ENCODE measurements at places on chromosomes 11 and 22.

GRCh38 chr11:128604723-128605122 is 17.4 kb upstream of the ETS1 start:
- no peak for DNase-seq

DNA sequence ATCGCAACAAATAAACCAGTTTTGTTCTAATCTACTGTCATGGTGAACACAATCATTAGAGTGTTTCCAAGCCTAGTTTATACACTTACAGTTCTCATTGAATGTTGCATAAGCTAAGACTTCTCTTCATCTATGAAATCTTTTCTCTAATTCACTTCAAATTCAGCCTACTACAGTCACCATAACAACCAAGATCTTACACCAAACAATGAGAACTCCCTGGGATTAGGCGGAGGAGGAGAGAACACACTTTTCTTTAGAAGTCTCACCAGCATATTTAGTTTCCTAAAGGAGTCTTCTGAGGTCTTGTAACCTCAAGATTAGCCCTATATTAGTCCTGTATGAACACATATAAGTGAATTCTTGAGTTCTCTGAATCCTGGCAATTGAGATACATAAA is 1889.7 kb downstream of the LRRC4C start:
- DNase-seq: no peak

- DNase-seq: no peak
Measured at GRCh38 chr11:75558939-75559843, 2.9 kb upstream of the SERPINH1 start.

DNA sequence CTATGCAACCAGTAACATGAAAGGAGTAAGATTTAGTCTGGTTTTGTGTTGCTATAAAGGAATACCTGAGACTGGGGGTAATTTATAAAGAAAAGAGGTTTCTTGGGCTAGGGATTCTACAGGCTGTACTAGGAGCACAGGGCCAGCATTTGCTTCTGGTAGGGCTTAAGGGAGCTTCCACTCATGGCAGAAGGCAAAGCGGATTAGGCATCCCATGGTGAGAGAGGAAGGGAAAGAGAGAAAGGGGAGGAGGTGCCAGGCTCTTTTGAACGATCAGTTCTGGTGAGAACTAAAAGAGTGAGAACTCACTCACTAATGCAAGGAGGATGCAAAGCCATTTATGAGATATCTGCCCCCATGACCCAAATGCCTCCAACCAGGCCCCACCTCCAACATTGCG is 283.2 kb downstream of the OPCML start:
- DNase-seq: no peak

GRCh38 chr11:130689222-130689908 is 226.9 kb downstream of the SNX19 start:
- DNase-seq: no peak

DNA sequence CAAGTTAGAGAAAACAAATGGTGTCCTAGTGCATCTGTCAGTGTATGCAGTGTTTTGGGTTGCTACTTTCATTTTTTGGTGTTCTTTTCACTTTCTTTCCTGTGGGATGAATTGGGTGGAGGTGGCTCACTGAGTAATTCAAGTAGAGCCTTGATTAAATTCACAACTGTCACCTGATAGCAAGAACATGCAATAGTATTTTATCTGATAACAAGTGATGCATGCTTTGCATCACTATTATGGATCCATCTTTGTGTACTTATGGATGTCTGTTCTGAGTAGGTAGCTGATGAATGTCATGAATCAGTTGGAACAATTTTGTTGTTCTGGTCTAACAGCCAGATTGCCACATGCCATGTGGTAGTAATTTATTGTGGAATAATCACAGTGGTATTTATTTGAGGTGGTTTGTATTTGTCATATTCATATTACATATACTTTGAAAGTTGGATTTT is 87.5 kb downstream of the DDX10 start:
- DNase-seq: no peak

DNA sequence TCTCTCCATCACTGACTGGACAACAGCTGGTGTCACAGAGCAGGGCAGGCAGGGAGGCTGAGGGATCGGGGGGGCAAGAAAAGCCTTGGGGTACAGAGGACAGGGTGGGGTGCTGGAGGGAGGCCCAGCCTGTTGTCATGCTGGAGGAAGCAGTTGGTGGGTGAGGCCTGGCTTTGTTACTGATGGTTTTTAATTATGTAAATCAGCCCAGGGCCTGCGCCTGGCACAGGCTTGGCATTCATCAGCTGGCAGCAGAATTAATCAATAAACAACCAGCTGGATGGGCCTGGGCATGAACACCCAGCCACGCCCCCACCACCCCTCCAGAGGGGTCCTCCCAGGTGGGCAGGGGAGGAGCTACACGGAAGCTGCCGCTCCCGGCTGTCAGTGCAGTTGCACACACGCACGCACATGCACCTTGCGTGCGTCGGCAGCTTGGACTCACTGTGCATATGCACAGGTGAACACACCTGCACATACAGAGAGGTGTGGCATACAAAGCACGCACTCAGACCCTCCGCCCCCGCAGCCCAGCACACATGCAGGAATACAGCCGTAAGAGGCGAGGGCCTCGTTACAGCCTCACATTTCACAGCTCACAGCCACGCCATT is 21.3 kb upstream of the ELFN2 start:
- DNase-seq: no peak

- no peak for DNase-seq
Measured at GRCh38 chr22:40050258-40050657, 55.5 kb downstream of the FAM83F start.

GRCh38 chr11:85749884-85750283 is 61.1 kb downstream of the SYTL2 start:
- DNase-seq: no peak

DNA sequence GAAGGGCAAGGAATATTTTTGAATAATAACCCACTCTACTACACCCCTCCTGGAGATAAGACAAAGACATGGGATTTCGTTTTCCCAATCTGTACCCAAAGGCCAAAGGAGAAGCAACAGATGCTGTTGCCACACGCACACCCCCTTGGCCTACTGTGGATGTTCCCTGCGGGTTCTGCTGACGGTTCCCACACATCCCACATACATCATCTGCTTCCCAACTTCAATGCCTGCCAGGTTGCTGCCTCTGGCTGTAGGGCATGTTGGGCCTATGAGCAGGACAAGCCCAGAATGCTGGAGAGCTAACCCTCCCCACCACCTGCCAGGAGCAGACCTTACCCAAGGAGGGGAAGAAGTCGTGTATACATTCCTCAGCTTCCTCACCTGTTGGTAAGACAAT is 13.6 kb upstream of the RBFOX2 start:
- no peak for DNase-seq

- DNase-seq: no peak
Measured at GRCh38 chr11:17443000-17443399, 33.6 kb downstream of the ABCC8 start.

GRCh38 chr22:47695176-47695575 is 932.7 kb downstream of the TBC1D22A start:
- DNase-seq: no peak

- DNase-seq: no peak
Measured at GRCh38 chr22:20107471-20107901, 8.4 kb upstream of the RANBP1 start.

DNA sequence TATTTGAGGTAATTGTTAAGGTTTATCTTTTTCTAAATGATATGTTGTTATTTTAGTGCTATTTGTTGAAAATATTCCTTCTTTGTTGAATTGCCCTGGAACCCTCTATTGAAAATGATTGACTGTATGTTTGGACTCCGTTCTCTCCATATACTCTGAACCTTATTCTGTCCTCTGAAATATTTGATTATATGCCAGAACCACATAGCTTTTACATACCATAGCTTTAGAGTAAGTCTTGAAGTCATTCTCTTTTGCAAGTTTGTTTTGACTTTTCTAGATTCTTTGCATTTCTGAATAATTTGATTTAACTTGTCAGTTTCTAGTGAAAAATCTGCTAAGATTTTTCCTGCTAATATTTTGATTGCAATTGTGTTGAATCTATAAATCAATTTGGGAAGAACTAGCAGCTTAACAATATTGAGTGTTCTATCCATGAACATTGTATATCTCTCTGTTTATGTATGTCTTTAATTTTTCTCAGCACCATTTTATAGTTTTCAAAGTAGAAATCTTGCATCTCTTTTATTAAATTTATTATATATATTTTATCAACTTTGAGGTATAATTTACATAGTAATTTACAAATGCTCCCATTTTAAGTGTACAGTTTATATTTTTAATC is 51.7 kb upstream of the PITPNB start:
- no peak for DNase-seq

DNA sequence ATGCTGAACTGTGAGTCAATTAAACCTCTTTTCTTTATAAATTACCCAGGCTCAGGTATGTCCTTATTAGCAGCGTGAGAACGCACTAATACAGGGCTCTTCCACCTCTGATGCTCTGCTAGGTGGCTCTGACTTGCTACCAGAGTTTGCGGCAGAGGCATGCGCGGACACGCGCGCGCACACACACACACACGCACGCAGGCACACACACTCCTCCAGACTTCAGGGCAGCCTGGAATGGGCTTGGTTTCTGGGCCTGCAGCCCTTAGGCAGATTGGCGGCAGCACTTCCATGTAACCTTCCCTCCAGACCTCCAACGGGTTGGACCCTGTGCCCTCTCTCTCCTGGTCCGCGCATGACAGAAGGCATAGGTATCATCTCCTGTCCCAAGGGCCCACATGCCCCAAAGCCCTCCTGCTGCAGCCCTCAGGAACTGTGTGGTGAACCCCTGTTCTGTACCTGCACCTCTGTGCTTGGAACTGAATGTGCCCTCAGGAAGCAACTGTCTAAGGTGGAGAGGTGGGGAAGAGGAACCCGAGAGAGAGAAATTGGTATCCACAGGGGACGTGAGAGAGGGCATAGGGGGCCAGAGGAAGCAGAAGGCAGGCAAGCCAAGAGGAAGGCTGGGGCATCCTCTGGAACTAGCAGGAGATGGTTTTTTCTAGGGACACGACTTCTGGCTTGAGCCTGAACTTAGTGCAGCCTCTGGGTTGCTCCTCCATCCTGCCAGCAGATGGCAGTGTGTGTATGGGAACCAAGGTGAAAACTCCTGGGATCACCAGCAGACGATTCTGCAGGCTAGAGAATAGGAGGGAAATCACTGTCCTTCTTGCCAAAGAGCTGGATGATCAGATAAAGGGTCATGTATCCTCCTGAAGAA is 23.4 kb upstream of the RIC3 start:
- no peak for DNase-seq

DNA sequence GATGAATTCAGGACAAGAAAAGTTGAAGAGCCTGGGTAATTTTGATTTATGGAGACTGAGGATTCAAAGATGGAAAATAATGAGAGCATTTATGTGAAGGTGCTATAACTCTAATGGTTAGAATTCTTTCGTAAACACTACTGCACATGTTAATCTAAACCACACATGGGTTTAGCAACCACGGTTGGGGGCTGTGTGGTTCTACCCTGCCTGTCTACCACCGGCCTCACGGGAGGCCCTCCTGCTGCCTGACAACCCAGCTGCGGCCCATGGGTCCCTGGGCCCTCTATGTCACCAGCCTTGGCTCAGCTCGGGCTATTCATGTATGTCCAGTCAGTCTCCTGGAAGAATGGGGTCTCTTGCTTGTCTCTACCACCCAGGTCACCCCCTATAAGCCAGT is 68.5 kb upstream of the ARFGAP3 start:
- DNase-seq: no peak

DNA sequence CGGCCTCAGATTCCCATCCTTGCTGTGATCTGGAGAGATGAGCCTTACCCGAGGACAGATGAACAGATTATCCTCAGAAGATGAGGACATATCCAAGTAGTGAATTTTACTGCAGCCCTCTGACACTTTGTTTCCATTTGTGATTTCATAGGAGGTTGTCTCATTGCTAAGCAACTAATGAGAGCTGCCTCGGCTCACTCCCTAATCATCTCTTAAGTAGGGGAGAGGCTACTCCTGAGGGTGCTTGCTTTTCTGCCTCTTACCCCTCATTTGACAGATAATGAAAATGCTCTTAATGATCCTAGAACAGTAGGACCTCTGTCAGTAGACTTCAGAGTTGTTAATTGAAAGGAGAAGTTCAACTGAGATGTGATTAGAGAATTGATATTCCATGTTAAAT is 150.9 kb downstream of the TBC1D22A start:
- no peak for DNase-seq

- no peak for DNase-seq
Measured at GRCh38 chr22:39103431-39103830, 6.4 kb downstream of the APOBEC3H start.

- no peak for DNase-seq
Measured at GRCh38 chr11:61791737-61792309, 576 bp downstream of the TMEM258 start.
